ENCODE measurements at places on chromosomes 11 and 22. TPM values are rescaled to one million over a fixed set of nuclear protein-coding genes. Genes with fewer than 3 reads are reported as not detected.

DNA sequence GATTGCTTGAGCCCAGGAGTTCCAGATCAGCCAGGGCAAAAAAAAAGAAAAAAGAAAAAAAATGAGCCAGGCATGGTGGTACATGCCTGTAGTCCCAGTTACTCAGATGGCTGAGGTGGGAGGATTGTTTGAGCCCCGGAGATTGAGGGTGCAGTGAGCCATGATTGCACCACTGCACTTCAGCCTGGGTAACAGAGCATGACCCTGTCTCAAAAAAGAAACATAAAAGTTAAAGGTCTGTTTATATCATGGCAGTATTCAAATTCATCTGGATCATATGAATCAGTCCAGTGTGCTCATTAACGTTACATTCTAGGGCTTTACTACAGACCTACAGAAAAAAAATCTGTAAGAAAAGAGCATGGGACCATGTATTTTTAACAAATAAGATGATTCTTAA lies 13.9 kb downstream of the HSD17B12 start:
- DNase-seq, result no peak

DNA sequence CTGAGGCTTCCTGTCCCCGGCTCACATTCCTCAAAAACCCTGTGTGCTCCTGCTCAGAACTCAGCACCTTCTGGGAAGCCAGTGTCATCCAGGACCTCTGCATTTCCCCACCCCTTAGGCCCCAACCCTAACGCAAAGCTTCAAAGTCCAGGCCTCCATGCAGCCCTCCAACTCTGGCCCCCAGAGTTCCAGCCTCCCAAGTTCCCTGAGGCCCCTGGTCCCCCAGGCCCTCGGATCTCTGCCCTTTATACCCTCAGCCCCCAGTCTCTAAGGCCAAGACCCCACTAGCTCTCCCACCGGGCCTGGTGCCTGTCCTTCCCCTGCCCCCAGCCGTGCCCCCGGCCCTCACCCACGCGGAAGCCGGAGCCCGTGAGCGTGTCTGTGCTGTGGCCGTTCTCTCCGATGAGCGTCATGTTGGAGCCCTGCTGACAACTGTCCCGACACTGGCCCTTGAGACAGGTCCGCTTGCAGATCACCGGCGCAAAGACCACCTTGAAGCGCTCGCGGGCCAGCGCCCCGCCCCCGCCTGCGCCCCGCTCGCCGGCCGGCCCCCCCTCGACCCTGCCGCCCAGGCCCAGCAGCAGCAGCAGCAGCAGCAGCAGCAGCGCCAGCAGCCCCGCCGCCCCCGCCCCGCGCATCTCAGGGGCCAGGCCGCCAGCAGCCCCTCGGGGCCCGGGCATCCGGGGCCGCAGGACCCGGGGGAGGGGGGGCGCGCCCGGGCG lies 718 bp downstream of the LTBP3 start:
- no peak for DNase-seq

DNA sequence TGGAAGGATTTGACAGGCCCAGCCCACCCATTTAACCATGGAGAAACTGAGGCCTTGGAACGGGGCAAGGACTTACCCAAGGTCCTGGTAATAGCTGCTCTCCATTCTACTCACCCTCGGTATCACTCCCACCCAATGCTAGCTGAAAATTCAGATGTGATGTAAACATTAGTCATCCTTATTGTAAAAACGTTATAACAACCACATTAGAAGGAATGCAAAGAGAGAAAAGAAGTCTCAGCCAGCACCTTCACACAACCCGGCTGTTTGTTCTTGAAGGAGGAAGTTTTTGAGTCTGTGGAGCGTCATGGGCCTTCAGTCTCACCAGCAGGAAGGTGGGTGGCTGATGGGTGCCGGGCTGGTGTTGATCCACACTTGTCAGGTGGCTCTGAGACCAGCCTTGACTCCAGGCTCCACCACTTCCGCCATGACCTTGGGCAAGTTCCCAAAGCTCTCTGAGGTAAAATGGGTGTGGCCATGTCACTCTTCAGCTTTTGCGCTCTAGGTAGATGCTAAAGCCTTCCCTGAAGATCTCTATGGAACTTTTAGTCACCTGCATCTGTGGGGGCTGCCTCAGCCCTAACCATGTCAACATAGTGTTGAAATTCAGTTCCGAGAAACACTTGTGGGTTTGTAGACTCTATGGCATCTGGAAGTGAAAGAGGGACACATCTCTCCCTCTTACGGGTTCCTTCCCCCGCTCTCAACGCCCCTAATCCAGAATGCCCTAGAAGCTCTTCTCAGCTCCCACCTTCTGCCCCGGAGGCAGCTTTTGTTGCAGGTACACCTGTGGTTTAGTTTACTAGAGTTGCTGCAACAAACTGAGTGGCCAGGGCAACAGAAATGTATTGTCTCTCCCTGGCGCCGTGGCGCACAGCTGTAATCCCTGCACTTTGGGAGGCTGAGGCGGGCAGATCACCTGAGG lies 14.8 kb downstream of the CD6 start:
- peak; percentile 87 for DNase-seq

DNA sequence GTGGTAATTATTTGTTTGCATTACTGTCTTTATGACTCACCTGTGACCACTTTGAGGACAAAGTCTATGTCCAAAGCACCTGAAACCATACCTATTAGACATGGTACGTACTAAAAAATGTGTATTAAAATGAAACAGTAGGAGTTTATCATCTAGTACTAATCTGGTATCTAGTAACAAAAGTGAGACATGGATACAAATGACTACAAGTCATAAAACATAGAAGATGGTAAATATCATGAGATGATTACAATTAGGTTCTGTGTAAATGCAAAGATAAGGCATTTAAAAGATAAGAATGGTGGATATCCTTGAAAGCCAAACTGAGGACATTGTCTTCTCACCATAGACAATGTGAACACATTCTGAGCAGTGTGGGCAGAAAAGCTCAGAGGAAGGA lies 113.5 kb upstream of the GUCY1A2 start:
- DNase-seq, result peak; percentile 34

DNA sequence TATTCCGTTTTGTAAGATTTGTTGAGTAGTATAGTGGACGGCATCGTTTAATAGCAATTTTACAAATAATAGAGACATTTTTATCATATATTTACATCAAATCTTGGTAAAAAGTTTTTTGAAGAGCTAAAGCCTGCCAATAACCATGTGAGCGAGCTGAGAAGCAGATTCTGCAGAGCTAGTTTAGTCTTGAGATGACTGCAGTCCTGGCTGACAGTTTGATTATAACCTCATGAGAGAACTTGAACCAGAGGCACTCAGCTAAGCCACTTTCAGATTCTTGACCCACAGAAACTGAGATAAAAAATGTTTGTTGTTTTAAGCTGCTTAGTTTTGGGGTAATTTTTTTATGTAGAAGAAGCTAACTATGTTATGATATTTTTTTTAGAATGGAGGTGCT lies 78.9 kb downstream of the PDE3B start:
- no peak for DNase-seq

DNA sequence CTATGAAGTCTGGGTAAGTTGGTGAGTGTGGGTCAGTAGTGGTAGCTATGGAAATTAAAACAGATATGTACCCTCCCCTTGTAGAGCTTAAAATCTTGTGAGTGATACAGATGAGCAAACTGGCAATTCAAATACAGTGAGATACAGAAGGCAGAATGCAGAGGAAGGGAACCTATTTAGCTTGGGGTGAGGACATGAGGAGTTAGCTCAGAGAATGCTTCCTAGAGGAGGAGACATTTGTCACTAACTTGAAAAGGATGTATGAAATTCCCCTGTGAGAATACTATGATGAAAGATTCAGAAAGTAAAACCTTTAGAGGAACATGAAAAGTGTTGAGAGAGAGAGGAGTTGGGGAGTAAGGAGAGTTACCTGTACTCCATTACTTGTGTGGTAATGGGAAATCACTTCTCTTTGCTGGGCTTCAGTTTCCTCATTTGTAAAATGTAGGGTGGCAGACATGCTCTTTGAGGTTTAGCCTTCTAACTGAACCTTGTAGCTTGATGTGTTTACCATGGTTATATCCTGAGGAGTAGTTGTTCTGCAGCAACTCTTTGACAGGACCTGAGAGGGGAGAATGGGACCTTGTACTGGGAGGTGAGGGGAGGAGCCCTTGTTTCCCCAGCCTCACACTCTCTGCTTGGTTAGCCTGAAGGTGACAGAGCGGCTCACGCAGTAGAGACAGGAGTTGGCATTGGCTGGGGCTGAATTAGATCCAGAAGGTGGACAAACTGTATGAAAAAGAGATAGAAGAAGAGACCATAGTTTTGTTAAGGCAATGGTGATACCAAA lies 17.9 kb downstream of the SWAP70 start:
- DNase-seq, result no peak

- peak; percentile 4 for DNase-seq
These were observed 1.0 kb downstream of the SFI1 start for GRCh38 chr22:31497148-31497938.

- DNase-seq, result peak; percentile 50
These were observed 218.2 kb downstream of the JRKL start for GRCh38 chr11:96607864-96608558.

GRCh38 chr11:18145025-18145424 lies 12.7 kb downstream of the MRGPRX3 start:
- no peak for DNase-seq

DNA sequence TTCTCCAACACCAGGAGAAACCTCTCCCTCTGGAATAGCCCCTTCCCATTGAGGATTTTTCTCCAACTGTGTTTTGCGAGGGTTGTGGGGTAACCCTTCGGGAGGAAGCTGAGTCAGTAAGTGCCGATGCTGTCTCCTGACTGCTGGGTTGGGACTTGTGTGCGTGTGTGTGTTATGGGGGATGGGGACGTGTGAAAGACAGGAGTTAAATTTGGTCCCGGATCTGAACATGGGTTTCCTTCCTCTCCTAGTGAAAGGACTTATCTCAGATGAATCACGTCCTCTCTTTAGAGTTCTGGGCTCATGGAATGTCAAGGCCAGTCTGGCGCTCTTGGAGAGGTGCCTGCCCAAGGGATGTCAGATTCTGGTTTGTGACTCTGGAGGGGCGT lies 33.3 kb downstream of the KIAA1671 start:
- DNase-seq, result peak; percentile 77

DNA sequence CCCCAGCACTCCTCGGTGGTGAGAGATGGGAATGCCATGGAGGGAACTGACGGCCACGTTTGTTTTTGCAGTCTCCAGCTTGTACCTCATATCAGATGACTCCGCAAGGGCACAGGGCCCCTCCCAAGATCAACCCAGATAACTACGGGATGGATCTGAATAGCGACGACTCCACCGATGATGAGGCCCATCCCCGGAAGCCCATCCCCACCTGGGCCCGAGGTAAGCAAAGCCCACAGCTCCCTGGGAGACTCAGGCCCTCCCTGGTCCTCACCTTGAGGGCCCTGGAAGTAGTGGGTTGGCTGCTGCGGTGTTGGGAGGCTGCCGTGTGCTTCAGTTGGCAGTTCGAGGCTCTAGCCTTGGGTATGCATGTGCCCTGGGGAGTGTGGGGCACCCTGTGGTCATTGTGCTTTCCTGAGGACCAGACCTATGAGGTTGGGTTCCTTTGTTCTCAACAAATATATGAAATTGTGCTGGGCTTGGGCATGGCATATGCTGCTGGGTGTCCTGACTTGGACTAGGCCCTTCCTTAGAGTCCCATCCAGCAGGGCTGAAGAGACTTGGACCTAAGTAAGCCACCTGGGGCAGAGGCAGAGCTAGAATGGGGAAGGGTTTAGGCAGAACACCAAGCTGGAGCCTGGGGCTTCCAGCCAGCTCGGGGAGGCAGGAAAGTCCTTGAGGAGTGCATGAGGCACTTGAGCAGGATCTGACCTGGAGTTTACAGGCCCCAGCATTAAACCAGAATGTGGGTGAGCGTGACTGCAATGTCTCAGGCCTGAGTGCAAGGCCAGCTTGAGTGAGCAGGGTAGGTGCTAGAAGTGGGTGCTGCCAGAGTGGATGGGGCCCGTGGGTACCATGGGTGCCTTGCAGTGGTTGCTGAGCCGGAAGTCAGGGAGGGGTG lies 26.4 kb downstream of the INCENP start:
- DNase-seq, result no peak

MS4A14 gene
- 0.07 TPM for total RNA-seq

CHRDL2 gene
- total RNA-seq, result not detected

MISFA gene
- 0.36 TPM for total RNA-seq

MUC5AC gene
- total RNA-seq, result 0.35 TPM

GVQW3 gene
- total RNA-seq, result 1.2 TPM

CEND1 gene
- not detected for total RNA-seq

RIBC2 gene
- total RNA-seq, result 2.7 TPM
